ENCODE measurements at places on chromosomes 1 and 21. TPM values are rescaled to one million over a fixed set of nuclear protein-coding genes. Genes with fewer than 3 reads are reported as not detected.

- H3K4me1 ChIP-seq = no peaks in the 10 kb centered on the region
- DNase-seq = peak; percentile 26
- no peak overlapping the region for H3K4me3 ChIP-seq
- H3K27ac ChIP-seq = no peak overlapping the region
- H3K27me3 ChIP-seq = peaks cover 16% of the 10 kb centered on the region
Observed at GRCh38 chr1:4585216-4585615, 69.2 kb upstream of the AJAP1 start.

GRCh38 chr1:186481303-186481888 lies 20.5 kb upstream of the PDC start:
- H3K4me1 ChIP-seq = no peaks in the 10 kb centered on the region
- H3K36me3 ChIP-seq = no peaks in the 10 kb centered on the region
- no peaks in the 10 kb centered on the region for H3K27me3 ChIP-seq
- no peak overlapping the region for H3K4me3 ChIP-seq
- no peak for DNase-seq

- no peak for DNase-seq
- peak within 1 kb of the TSS; percentile 99 for H3K27ac ChIP-seq
- H3K4me3 ChIP-seq = peak within 1 kb of the TSS; percentile 88
- H3K36me3 ChIP-seq = no peaks in the 10 kb centered on the region
Observed at GRCh38 chr1:93180723-93181613, at the start of gene CCDC18. TSS of gene CCDC18 (plus strand) at chr1:93180724. CDS start at chr1:93183362, 2,638 bp downstream.

DNA sequence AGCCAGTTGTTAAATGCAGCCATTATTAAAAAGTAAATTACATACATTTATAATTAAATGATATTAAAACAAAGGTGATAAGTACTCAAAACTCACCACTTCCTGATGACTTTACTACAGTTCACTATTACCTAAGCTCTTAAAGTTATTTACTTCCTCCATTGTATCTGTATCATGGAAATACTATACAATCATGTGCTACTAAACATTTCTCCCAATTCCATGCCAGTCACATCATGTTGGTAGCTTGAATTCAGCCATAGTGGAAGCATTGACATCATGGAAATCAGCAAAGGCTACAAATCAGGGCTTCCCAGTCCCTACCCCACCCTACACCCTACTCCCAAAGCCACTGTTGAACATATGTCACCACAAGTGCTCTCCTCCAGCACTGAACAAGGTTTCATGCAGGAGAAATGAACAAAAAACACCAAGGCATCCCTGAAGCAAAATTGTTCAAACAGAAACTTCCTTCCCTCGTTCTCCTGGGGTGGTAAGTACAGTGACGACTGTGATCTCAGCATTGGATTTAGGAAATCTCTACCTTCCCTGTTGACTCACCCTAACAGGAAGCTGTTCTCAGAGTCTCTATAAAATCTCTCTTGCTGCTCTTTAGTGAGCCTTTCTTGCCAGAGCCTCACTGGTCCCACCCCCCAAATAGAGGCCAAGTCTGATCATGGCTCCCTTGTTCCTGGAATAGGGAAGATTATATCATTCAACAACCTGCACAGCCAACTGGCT lies 12.7 kb downstream of the VSIG8 start:
- H3K36me3 ChIP-seq = no peaks in the 10 kb centered on the region
- no peak for DNase-seq
- no peak overlapping the region for H3K4me3 ChIP-seq
- no peak overlapping the region for H3K27ac ChIP-seq
- peaks cover 23% of the 10 kb centered on the region for H3K27me3 ChIP-seq
- H3K4me1 ChIP-seq = peaks cover 6% of the 10 kb centered on the region

Gene HJV
- 0.31 TPM for total RNA-seq

DNA sequence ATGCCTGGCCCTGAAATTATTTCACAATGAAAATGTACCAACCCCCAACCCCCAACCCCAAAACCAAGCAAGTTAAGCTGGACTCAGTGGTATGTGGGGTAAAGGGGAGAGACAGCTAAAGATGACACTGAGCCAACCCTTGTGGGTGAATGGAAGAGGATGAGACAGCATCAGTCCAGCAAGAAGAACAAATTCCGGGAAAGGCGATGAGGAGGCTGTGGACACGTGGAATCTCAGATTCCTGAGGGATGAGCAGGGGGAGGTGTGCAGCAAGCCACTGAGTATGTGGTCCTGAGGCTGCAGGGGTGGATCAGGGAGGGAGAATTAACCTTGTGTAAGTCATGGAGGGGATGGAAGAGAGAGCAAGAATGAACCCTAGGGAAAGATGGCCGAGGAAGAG lies 14.4 kb upstream of the ZNF362 start:
- no peak for DNase-seq
- H3K4me1 ChIP-seq = peaks cover 12% of the 10 kb centered on the region
- no peak overlapping the region for H3K4me3 ChIP-seq
- H3K27me3 ChIP-seq = peaks cover 8% of the 10 kb centered on the region
- peaks cover 2% of the 10 kb centered on the region for H3K36me3 ChIP-seq

DNA sequence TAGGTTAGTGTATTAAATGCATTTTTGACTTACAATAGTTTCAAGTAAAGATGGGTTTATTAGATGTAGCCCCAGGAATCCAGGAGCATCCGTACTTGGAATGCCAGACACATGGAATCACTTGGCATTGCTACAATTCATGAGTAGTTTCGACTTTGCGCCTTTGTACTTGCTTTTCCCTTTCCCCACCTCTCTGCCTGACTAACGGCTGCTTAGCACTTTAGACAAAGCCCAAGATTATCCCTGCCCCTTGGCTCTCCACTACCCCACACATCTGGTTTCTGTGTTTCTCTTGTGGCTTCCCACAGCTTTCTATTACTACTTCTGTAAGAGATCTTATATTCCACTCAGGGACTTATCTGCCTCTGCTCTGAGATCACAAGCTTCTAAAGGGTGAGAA lies 397.7 kb upstream of the POU3F1 start:
- H3K4me3 ChIP-seq = no peak overlapping the region
- DNase-seq = no peak
- H3K27ac ChIP-seq = no peak overlapping the region
- H3K36me3 ChIP-seq = peaks cover 33% of the 10 kb centered on the region
- H3K4me1 ChIP-seq = peaks cover 29% of the 10 kb centered on the region

Gene KIF26B
- total RNA-seq = 1.2 TPM

GRCh38 chr1:234608911-234609690 lies 877 bp downstream of the IRF2BP2 start:
- no peaks in the 10 kb centered on the region for H3K27me3 ChIP-seq
- no peak overlapping the region for H3K27ac ChIP-seq
- peaks cover 37% of the 10 kb centered on the region for H3K36me3 ChIP-seq
- peaks cover 70% of the 10 kb centered on the region for H3K4me1 ChIP-seq

DNA sequence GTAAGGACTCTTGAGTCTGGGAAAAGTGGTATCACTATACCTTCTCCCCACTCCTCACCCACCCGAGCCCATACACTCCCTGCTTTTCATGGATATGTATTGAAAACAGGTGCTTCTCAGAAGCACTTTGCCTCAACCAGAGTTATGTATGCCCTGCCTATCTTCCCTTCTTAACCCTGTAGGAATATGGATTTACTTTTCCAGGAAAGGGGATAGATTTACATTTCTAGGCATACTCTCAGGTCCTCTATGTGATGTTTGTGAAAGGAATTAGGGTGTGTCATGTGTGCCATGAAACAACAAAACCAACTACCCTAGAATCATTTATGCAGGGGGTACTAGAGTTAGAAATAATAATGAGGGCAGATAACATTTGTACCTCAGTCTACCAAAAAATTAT lies 11.0 kb upstream of the STX12 start:
- H3K36me3 ChIP-seq = peaks cover 3% of the 10 kb centered on the region
- no peak overlapping the region for H3K4me3 ChIP-seq
- DNase-seq = no peak
- H3K4me1 ChIP-seq = no peaks in the 10 kb centered on the region
- no peak overlapping the region for H3K27ac ChIP-seq

- H3K36me3 ChIP-seq = no peaks in the 10 kb centered on the region
- H3K27me3 ChIP-seq = no peaks in the 10 kb centered on the region
- no peak for DNase-seq
Observed at GRCh38 chr1:12052997-12053686, 10.0 kb upstream of the TNFRSF8 start.

Gene NBPF6
- not detected for total RNA-seq

DNA sequence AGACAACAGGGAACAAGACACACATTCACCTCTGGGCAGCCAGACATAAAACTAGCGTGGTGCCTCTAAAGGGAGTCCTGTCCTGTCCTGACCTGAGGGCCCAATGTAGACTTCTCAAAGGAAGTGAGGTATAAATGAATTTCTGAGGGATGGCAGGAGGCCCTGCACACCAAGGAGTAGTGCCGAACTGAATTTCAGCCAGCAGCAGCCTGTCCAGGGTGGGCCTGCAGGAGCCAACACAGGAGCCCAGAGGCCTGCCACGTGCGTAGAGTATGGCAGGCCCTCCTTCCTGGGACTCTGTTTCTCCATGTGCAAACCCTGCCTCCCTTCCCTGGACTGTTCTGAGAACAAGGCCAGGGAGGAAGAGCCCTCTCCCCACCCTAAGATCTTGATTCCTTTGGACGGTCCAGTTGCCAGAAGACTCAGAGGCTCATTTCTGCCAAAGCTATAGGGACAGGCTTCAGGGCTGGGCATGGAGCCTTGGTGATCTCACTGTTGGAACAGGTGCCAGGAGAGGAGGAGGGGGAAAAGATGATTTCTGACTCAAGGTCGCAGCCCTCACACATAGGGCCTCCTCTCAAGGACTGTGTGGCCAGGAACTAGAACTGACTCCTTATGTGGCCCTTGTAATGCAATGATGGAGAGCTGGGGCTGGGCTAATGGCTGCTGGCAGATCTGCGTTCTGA lies 1.8 kb upstream of the FABP3 start:
- H3K4me3 ChIP-seq = 0 out of 2 replicates have a peak overlapping the region, but pooled peaks have one; percentile 70
- peaks cover 4% of the 10 kb centered on the region for H3K27me3 ChIP-seq
- peaks cover 48% of the 10 kb centered on the region for H3K4me1 ChIP-seq
- no peaks in the 10 kb centered on the region for H3K36me3 ChIP-seq
- DNase-seq = no peak
- 0 out of 2 replicates have a peak overlapping the region, but pooled peaks have one; percentile 24 for H3K27ac ChIP-seq

GRCh38 chr1:32703479-32704291 lies 1.1 kb upstream of the SYNC start:
- no peak overlapping the region for H3K27ac ChIP-seq
- H3K27me3 ChIP-seq = peaks cover 59% of the 10 kb centered on the region
- H3K36me3 ChIP-seq = no peaks in the 10 kb centered on the region
- peak overlapping the region; percentile 68 for H3K4me3 ChIP-seq

- H3K36me3 ChIP-seq = no peaks in the 10 kb centered on the region
- H3K27me3 ChIP-seq = no peaks in the 10 kb centered on the region
- no peak overlapping the region for H3K4me3 ChIP-seq
Observed at GRCh38 chr1:158552296-158552695, 1.9 kb downstream of the OR6Y1 start.

DNA sequence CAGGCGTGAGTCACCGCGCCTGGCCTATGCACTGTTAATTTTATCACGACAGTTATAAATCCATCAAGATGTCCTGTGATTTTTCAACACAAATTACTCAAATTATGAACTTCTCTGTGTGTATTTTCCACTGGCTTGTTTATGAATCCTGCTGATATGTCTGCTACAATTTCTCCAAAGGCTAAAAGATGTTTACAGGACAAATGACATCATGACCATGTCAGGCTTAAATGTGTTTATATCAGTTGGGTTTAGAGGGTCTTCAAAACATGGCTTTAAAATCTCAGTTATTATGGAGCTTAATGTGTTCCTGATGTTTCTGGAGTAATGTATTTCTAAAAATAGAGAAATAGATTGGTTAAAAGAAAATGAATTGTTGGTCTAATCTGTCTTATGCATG lies 44.0 kb upstream of the ERG start:
- no peaks in the 10 kb centered on the region for H3K27me3 ChIP-seq
- DNase-seq = no peak
- no peak overlapping the region for H3K4me3 ChIP-seq
- H3K36me3 ChIP-seq = no peaks in the 10 kb centered on the region
- H3K27ac ChIP-seq = no peak overlapping the region

GRCh38 chr1:59404796-59405195 lies 107.9 kb downstream of the FGGY start:
- no peaks in the 10 kb centered on the region for H3K27me3 ChIP-seq
- H3K36me3 ChIP-seq = peaks cover 3% of the 10 kb centered on the region
- no peak overlapping the region for H3K4me3 ChIP-seq
- no peak overlapping the region for H3K27ac ChIP-seq

All from WTC11 (cell line).